ENCODE measurements at places on chromosomes 11 and 22.

DNA sequence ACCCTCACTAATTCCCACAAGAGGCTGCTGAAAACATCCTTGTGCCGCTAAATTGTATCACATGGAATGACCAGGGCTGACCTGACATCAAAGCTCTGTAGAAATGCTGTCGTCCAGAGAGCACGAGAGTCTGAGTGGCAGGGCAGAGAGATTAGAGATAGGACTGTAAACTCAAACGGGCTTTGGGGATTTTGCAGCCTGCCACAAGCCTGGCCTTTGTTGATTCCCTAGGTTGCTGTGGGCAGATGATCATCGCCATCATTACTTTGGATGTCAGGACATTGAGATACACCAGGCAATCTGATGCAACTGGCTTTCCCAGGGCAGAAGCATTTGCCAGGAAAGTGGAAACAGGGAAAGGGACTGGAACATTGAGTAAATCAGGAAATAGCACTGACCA, 131.6 kb downstream of the ETS1 start:
- DNase-seq, result no peak

DNA sequence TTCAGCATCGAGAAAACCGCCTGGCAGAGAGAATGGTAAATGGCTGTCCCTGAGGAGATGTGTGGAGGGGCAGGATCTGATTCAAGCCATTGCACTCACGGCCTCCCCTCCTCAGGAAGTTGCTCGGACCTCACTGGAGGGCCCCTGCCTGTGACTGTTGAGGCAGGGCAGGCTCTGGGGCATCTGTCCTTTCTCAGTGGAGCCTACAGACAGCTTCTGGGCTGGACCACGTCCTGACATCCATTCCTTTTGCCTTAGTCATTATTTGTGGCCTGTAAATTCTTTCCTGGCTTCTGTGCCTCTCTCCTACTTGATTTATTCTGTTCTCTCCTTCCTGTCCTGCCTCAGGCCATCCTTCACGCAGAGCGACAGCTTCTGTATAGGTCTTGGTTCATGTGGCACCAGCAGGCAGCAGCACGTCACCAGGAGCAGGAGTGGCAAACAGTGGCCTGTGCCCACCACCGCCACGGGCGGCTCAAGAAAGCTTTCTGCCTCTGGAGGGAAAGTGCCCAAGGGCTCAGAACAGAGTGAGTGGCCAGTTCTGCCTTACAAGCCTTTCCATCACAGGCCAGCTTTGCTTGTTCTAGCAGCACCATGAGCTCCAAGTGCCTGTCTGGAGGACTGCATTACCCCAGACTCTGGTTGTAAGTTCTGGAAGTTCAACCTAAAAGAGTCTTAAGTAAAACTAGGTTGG, 59.6 kb downstream of the PISD start:
- DNase-seq, result peak; percentile 94

GRCh38 chr22:47392729-47393128, 630.3 kb downstream of the TBC1D22A start:
- no peak for DNase-seq

- no peak for DNase-seq
These were observed 10.1 kb downstream of the C11orf16 start for GRCh38 chr11:8922691-8923090.

GRCh38 chr11:118838905-118839553, 44.7 kb upstream of the CXCR5 start:
- DNase-seq, result no peak

GRCh38 chr22:20957102-20957682, 9.9 kb upstream of the AIFM3 start:
- no peak for DNase-seq

- peak; percentile 78 for DNase-seq
These were observed 40.8 kb downstream of the IGLL1 start for GRCh38 chr22:23539135-23539838.

Data from fibroblast of mammary gland (primary cell).